ENCODE measurements at places on chromosomes 5 and 9. TPM values are rescaled to one million over a fixed set of nuclear protein-coding genes. Genes with fewer than 3 reads are reported as not detected.

DNA sequence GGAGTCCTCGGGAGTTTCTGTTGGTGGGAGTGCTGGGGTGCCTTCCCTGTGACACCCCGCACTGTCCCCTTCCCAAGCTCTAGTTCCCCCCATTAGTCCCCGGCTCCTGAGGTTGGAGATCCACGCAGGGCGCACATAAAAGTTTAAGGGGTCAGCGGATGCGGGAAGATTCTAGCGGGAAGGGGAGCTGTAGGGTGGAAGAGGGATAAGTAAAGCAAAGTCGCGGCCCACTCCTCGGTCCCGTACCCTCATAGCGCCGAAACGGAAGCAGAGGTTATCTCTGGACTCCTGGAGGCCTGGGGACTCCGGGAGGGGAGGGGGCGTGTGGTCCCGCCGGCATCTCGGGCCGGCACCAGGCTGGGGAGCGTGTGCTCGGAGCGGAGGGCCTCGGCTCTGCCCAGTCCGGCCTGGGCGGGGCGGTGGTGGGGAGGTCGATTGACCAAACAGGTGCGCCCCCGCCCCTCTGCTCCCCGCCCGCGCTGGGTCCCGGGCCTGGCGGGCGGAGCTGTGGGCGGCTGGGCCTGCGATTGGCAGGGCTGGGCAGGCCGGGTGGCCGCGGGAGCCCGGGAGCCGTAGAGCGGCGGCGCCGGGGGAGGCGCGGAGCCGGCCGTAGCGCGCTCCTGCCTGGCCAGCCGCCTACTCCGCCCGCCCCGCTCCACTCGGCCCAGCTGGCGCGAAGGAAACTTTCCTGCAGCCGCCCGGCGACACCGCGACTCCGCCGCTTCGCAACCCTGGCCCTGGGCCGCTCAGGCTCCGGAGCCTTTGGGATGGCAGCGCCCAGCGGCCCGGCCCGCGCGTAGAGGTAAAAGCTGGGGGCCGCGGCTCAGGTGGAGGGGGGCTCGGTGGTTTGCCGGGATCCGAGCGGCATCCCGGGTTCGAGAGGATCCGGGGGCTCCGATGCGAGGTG is 52.2 kb upstream of the DAB2IP start:
- no peak for DNase-seq

- DNase-seq = no peak
Measured at GRCh38 chr9:136840877-136841645, 1.2 kb upstream of the AJM1 start.

DNA sequence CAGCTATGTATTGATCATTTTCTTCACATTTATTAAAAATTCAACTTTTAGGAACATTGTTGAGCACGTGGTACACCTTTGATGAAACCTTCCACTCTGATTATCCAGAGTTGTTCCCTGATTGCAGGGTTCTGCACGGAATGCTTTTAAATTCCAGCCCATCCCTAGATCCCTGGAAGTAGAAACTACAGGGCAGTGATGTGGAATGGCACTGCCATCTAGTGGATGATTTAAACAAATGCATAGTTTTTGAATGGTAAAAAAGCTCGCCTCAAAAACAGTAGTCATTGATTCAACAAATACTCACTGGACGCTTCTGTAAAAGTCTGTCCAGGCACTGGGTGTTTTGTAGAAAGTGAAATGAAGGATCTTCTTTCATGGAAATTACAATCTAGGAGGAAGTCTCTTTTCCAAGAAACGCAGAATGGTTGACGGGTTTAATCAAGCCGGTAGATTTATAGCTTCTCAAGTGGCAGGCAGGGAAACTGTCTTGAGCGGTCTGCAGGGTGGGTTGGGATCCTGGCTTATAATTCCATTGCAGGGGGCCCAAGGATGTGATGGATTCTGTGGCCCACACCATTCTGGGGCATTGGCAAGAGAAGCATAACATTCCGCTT is 118.4 kb downstream of the ARHGAP26 start:
- peak; percentile 27 for DNase-seq

DNA sequence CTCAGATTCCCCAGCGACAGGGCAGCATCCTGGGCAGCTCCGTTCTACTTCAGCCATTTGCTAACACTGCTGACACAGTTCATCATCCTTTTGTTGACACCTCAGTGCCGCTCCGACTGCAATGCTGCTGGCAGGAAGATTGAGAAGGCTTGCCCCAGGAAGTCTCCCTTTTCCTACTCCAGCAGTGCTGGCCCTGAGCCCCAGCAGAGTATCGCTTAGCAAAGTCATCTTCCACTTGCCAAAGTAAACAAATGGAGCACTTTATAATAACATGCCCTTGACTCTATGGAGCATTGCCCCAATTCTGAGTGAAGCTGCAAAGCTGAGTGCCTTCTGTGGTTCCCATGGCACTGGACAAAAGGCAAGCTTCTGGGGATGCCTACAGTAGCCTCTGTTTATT is 32.2 kb downstream of the PRLR start:
- no peak for DNase-seq

DNA sequence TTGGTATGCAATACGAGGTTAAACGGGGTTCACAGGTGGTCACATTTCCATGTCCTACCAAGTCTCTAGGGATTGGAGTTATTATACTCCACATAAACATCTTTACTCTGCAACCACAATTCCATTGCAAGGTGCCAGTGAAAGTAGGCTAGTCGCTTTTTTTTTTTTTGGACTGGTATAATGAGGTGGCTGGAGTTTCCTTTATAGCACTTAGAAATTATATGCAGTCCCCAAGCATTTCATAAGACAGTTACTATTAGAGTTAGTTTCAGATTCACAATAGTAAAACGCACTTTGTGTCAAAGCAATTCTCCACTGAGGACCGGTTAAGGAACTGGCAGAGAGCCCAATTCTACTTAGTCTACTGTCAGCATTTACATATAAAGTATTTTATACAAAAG is 1.4 kb downstream of the MEF2C start:
- no peak for DNase-seq

DNA sequence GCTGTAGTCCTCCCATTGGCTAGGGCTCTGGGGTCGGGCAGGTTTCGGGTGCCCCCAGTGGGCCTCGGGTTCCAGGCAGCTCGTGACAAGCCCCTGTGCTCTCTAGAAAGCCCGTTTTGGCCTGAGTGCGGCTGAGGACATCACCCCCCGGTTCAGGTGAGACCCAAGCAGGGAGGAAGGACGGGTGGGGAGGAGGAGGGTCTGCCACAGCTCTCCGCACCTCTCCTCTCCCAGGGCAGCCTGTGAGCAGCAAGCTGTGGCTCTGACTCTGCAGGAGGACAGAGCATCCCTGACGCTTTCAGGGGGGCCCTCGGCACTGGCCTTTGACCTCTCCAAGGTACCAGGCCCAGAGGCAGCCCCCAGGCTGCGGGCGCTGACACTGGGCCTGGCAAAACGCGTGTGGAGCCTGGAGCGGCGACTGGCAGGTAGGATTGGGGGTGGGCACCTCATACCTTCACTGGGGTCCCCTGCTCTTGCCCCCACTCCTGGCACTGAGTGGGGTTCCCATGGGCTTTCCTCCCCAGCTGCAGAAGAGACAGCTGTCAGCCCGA is 672 bp downstream of the PAXX start:
- no peak for DNase-seq

- no peak for DNase-seq
Measured at GRCh38 chr5:72013766-72014624, 93.3 kb upstream of the MAP1B start.

- DNase-seq = no peak
Measured at GRCh38 chr9:121439711-121440664, 59.7 kb downstream of the GGTA1 start.

DNA sequence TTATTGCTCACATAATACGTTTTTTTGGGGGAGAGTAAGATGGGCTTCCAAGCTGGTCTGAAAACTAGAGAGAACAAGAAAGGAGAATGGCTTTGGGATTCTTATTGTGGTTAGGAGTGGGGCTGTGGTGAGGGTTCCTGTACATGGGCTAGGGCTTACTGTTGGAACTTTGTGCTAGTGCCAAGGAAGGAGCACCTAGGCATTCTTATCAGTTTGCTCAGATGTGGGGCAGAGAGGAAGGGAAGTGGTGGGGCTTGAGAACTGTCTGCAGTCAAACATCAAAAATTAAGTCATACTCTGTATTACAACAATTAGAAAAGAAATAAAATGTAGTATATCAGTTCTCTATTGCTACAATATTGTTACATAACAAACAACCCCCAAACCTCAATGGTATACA is 4.0 kb upstream of the THBS4 start:
- DNase-seq = no peak

GRCh38 chr9:17216011-17216410 is 81.2 kb downstream of the CNTLN start:
- DNase-seq = no peak

DNA sequence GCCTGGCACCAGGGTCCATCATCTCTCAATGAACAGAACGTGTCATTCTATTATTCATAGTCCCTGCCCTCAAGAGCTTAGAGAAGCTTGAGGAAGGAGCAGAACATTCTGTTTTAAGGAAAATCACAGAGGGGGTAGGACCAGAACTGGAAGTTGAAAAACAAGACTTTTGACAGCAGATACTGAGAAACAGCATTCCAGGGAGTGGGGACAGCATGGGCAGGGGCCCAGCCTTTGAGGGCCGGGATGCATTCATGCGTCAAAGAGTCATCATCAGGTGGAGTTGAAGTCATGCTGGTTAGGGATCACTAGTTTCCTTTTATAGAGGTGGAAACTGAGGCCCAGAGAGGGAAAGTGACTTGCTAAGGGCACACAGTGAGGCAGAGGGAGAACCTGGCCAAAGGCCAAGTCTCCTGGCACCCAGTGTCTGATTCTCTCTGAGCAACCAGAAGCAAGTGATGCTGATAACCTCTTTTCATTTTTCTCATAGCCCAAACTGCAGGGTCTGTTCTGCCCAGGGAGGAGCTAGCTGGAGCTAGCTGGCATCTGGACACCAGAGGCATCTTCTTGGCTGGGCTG is 41.5 kb upstream of the STXBP1 start:
- DNase-seq = no peak

- no peak for DNase-seq
Measured at GRCh38 chr5:126506079-126506478, 82.9 kb downstream of the GRAMD2B start.

GRCh38 chr9:93043122-93043521 is 15.4 kb upstream of the SUSD3 start:
- DNase-seq = no peak

DNA sequence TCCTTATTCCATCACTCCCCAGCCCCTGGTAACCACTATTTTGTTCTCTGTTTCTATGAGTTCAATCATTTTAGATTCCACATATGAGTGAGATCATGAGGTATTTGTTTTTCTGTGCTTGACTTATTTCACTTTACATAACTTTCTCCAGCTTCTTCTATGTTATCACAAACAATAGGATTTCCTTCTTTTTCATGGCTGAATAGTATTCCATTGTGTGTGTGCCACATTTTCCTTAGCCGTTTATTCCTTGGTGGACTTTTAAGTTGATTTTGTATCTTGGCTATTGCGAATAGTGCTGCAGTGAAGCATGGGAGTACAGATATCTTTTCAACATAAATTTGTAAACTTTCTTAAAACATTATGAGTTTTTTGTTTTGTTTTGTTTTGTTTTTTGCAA is 15.1 kb downstream of the SYK start:
- DNase-seq = no peak

DNA sequence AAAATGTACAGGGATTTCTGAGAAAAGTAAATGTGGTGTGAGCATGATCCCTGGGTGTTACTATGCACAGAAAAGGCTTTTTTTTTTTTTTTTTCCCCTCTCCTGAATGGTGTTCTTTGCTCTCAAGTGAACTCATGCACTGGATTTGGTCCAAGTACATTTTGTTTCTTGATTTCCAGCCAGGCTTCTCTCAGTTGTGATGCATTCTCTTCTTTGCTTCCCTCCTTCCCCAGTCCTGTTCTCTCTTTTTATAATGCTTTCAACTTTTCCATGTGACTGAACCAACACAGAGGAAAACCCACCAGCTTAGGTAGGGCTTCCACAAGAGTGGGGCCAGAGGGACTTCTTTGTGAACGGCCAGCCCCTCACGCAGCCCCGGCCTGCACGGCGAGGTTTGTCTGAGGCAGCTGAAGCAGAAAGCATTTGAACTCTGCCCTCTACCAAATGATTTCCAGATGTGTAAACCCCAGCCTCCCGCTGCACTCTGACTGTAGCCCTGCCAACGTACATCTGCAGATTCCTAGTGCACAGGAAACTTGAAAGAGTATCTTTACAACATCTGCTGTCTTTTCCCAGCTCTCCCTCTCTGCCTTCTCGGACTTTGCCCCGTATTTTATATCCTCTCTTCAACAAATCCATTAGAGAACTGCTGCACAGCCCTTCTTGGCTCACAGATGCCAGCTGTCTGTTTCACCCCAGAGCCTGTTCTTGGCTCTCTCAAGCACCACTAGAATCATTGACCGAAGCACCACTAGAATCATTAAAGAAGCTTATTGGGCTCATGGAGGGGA is 71.8 kb upstream of the CD180 start:
- no peak for DNase-seq

GRCh38 chr9:125372441-125373226 is 111.0 kb downstream of the GAPVD1 start:
- DNase-seq = no peak

DNA sequence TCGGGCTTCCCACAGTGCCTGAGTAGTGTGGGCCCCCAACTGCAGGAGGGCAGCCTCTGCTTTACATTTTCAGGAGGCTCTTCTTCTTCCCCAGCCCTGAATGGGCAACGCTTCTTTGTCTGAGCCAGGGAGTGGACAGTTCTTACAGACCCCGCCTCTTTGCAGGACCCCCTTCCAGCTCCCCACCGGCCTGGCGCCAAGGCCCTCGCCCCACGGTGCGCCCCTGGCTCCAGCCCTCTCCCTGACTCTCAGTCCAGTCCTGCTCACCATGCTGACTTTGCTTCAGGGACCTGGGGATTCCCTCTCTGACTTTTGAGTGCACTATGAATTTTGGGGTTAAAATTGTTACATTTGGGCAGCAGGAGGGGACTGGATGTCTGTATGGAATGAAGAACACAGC is 123.8 kb downstream of the HSD17B3 start:
- DNase-seq = no peak

- no peak for DNase-seq
Measured at GRCh38 chr9:106675780-106676179, 187.2 kb upstream of the ZNF462 start.

Gene CCDC192
- not detected for total RNA-seq

Gene THBS4
- 0.31 TPM for total RNA-seq

Gene TMEM232
- total RNA-seq = 0.21 TPM

Gene TXNDC8
- total RNA-seq = not detected

Gene PCDHA4
- 3.1 TPM for total RNA-seq

Gene PROB1
- 2.3 TPM for total RNA-seq

Gene CDH9
- 0.10 TPM for total RNA-seq

Gene PPP3R2
- not detected for total RNA-seq

Gene F12
- total RNA-seq = 13.4 TPM

Gene PFN3
- total RNA-seq = not detected

Gene IFNK
- total RNA-seq = not detected

Gene PAEP
- not detected for total RNA-seq
